ENCODE measurements at places on chromosomes 5 and 9. TPM values are rescaled to one million over a fixed set of nuclear protein-coding genes. Genes with fewer than 3 reads are reported as not detected.

The BNC2 gene
- 15.0 TPM for total RNA-seq

The AQP7 gene
- total RNA-seq, result 3.7 TPM

The ADGRD2 gene
- total RNA-seq, result not detected

The LCP2 gene
- 82.9 TPM for total RNA-seq

The NEUROG1 gene
- not detected for total RNA-seq

The PCA3 gene
- not detected for total RNA-seq

The PLPPR1 gene
- 5.4 TPM for total RNA-seq

The OR13C3 gene
- total RNA-seq, result not detected

The DMRT3 gene
- 0.24 TPM for total RNA-seq

The NPR2 gene
- 20.6 TPM for total RNA-seq

The PCDHAC1 gene
- total RNA-seq, result 3.1 TPM

- DNase-seq, result no peak
These were observed 55.2 kb upstream of the CTSL start for GRCh38 chr9:87670572-87671264.

DNA sequence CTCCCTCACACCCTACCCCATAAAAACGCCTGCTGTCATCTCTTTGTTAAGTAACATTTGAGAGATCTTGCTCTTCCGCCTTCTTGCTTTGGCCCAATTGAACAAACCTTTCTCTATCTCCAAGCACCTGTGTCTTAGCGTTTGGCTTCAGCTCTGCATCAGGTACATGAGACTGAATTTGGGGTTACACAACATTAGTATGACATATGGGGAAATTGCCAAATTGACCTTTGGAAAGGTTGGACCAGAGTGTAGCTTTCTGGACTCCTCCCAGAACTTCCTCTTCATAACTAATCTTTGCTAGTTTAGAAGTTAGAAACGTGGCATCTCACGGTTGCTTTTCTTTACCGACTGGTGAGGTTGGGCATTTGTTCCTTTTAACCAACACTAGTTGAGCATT lies 3.5 kb upstream of the EXOSC3 start:
- DNase-seq, result no peak

DNA sequence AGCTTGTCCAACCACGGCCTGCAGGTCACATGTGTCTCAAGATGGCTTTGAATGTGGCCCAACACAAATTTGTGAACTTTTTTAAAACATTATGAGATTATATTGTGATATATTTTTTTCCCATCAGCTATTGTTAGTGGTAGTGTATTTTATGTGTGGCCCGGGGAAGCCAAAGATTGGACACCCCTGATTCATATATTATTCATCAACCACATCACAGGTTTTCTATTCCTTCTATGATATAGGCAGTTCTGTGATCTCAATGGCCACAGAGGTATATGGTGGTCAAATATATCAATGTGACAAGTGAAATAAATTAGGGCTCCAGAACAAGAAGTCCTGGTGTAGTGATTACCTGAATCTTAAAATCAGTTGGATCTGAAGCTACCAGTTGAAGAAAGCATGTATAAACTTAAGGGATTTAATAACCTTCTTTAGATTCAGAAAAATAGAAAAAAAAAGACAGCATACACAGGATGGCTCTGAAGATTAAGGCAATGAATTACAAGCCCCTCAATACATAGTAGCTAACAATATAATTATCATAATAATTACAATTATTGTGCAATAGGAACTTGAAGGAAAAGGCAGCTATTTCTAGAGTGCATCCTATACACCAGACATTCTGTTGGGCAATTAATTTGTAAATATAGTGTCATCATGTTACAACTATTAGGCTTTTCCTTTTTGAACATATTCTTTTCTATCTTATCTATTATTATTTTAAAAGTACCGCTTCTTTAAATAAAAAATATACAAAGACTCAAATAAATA lies 530.4 kb upstream of the PTPRD start:
- no peak for DNase-seq

- DNase-seq, result no peak
These were observed 941.0 kb downstream of the DNAH5 start for GRCh38 chr5:13003457-13003856.

- no peak for DNase-seq
These were observed 127.1 kb downstream of the PIP5K1B start for GRCh38 chr9:68832101-68832500.

DNA sequence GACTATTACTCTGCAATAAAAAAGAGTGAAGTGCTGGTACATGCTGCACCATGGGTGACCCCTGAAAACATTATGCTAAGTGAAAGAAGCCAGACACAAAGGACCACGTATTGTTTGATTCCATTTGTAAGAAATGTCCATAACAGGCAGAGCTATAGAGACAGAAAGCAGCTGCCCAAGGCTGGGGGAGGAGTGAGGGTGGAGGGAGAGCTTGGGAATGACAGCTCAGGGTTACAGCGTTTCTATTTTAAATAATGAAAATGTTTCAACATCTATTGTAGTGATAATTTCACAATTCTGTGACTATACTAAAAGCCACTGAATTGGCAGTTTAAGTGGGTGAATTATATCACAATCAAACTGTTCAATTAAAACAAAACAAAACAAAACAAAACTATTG lies 81.7 kb downstream of the MYO10 start:
- DNase-seq, result no peak

- DNase-seq, result no peak
These were observed 60.7 kb upstream of the TSLP start for GRCh38 chr5:111010783-111011182.

- no peak for DNase-seq
These were observed 34.9 kb downstream of the PNPLA7 start for GRCh38 chr9:137515338-137515724.

DNA sequence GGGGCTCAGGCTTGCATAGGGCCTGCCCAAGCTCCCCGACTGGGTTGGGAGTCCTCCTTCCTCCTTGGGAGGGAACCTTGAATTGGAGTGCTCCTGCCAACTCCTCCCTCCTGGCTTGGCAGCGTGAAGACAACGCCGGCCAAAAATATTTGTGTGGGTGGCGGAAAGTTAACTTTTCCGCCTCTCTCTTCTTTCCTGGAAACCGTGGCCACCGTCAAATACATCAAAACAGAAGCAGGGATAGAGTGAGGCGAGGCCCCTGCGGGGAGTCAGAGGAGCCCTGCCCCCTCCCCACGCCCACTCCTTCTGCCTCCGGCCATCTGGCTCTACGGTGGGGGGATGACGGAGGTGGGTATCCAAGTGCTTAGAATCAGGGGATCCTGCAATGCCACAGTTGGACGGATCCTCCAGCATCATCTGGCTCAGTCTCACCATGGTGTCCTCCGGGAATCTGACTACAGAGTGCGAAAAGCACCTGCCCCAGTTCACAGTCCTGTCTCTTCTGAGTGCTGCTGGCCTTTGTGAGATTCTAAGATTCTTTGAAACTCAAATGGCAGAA lies 25.2 kb upstream of the SYNPO start:
- peak; percentile 57 for DNase-seq

- DNase-seq, result no peak
These were observed 198.0 kb downstream of the HINT1 start for GRCh38 chr5:130966990-130967525.

DNA sequence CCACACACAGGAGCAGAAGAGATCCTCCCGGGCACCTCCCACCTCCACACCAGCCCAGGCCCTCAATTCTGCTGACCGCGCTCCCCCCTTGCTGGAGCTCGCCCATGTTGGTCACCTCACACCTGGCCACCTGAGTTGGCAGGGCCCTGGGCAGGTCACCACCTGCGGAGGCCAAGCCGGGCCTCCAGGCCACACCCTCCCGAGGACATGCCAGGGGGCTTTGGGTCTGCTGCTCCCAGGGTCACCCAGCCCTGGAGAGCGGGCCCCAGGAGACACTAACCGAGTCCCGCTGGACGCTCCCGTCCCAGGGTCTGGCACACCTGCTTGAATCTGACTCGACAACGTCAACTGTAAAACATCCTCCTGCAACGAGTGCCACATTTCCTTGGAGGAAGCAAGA lies 2.1 kb downstream of the SOHLH1 start:
- no peak for DNase-seq

DNA sequence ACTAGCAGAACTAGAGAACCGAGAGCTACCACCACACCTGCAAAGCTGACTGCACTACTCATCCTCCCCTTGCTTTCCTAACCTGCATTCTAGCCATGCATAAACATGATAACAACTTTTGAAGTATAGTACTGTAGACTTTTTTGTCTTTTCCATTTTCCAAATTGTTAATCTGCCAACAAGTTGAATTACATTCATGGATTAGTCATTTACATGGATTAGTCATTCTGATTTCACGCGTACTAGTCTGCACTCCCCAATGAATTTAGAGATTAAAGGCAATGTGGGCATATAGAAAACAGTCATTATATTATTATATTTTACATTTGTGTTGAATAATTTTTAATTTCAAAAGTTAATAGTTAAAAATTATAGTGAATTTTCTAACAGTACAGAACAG lies 81.4 kb downstream of the EDIL3 start:
- no peak for DNase-seq

- no peak for DNase-seq
These were observed 103.2 kb downstream of the DPYSL3 start for GRCh38 chr5:147406636-147407035.

DNA sequence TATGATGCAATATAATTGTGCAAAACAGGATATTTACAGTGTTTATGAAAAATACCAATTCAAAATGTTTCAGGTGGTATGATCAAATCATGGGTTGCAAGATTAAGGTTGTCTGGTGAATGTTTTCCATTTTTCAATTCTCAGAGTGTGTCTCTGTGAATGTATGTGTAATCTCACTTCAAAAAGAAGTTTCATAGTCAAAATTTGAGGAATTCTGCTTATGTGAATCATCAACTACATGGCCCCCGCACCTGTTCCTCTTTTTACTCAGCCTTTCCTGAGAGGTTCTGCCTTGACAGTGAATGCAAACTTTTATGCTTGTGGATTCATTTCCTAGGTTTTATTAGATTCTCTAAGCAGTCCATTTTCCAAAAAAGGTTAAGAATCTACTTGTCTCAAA lies 32.1 kb downstream of the KCTD16 start:
- no peak for DNase-seq

DNA sequence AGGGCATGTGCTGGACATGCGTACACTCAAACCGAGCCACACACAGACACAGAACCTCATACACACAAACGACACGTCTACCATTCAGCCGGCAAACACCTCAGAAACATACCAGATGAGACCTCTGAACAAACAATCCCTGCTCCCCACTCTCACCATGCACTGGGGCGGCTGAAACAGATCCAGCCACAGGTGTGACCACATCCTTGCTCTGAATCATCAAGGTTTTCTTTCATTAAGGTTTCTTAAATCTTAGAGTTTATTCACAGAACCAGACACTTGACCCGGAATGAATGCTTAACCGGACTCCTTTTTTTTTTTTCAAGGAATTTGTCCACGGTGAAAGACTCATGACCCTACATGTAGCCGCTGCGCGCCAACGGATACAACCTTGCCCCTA lies 26.2 kb downstream of the TERT start:
- DNase-seq, result no peak

DNA sequence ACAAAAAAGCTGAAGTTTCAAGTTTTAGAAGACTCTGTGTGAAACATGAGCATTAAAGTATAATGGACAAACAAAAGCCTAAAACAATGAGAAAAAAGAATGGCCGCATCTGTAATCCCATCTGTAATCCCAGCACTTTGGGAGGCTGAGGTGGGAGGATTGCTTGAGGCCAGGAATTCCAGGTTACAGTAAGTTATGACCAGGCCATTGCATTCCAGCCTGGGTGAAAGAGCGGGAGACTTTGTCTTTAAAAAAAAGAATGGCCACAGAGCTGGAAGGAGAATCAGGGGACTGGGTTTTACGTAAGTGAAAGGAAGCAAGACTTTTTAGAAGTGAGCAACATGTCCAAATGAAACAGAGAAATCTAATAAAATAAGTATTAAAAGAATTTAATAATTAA lies 2.6 kb upstream of the ATG10 start:
- no peak for DNase-seq

DNA sequence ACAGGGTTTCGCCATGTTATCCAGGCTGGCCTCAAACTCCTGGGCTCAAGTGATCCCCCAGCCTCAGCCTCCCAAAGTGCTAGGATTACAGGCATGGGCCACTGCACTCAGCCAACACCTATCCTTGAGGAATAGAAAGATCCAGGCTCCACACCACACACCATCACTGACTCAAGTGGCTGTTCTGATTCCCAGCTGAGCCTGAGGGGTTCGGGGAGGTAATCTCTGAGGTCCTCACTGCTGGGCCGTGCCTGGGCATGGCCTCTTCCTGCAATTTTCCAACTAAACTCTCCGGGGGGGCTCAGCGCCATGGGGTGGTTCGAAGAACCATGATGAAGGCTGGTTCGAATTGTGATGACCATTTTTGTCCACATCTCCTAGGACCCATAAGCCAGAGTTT lies 31.0 kb upstream of the IL17B start:
- no peak for DNase-seq

GRCh38 chr9:137021979-137022661 lies 5.9 kb downstream of the ABCA2 start:
- DNase-seq, result peak; percentile 73

GRCh38 chr5:113989913-113990305 lies 372.0 kb upstream of the KCNN2 start:
- no peak for DNase-seq

Data from lower lobe of right lung (tissue), 2 donors.